Brain pericyte (primary cell): ENCODE measurements at places on chromosomes 16 and 17.

DNA sequence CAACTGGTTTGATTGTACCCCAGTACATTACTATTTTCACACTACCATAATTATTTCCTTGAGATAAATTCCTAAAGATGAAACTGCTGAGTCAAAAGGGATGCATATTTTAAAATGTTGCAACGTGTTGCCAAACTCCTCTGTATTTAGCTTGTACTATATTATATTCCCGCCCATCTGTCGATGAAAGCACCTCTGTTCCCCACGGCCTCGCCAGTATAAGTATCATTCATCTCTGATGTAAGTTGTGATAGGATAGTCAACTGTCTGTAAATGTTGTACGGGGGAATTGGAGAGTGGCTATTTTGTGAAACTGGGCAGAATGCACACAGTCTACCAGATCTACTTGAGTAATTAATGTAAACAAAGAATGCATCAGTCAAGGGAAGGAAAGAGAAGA, 47.7 kb upstream of the TNRC6A start:
- no peak for DNase-seq

GRCh38 chr17:48760411-48760810, 31.9 kb upstream of the HOXB13 start:
- no peak for DNase-seq

DNA sequence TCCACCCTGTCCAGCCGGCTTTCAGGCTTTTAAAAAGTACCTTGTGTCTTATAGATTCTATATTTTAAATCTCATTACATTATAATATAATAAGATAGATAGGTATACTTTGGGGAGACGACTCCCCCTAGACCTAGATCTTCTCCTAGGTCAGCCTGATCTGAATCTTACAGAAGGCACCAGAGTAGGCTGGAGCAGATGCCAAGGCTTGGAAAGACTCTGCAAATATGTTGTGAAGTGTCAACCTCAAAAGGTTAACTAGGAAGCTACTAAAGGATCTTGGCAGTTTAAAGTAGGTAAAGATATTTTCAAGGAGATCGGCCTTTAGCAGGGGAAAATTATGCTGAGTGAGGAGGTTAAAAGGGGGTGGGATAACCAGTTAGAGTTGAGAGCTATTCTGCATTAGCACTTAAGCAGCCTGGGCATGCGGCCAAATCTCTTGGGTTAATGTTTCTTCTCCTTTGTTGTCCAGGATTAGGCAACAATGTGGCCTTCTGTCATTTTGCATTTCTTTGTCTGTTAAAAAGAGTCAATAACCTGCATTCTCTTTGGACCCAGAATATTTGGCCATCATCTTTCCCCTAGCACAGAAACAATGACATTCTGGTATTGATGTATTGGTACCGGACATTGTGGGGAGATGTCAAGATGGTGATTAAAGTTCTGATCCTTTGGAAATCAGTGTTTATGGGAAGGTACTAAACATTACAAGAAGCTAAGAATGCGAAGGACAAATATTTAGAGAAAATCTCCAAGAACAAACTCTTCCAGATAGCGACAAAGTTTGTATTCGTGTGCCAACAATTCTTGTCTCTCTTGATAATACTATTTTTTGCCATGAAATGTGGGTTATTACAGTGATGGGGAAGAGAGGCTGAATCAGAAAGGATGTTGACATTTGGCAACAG, 51.2 kb upstream of the DHX40 start:
- DNase-seq: no peak

- DNase-seq: no peak
These were observed 4.9 kb downstream of the ANKFY1 start for GRCh38 chr17:4258867-4259266.

GRCh38 chr17:44530896-44531418, 26.3 kb upstream of the FZD2 start:
- DNase-seq: no peak

- no peak for DNase-seq
These were observed 29.0 kb downstream of the HELZ start for GRCh38 chr17:67215991-67216421.

GRCh38 chr17:8188263-8188839, 1.6 kb downstream of the BORCS6 start:
- DNase-seq: no peak

GRCh38 chr17:75878174-75878998, at the start of gene TRIM47:
TRIM47 (minus strand) TSS chr17:75878581; CDS start chr17:75878548, 33 bp downstream.
- DNase-seq: no peak

DNA sequence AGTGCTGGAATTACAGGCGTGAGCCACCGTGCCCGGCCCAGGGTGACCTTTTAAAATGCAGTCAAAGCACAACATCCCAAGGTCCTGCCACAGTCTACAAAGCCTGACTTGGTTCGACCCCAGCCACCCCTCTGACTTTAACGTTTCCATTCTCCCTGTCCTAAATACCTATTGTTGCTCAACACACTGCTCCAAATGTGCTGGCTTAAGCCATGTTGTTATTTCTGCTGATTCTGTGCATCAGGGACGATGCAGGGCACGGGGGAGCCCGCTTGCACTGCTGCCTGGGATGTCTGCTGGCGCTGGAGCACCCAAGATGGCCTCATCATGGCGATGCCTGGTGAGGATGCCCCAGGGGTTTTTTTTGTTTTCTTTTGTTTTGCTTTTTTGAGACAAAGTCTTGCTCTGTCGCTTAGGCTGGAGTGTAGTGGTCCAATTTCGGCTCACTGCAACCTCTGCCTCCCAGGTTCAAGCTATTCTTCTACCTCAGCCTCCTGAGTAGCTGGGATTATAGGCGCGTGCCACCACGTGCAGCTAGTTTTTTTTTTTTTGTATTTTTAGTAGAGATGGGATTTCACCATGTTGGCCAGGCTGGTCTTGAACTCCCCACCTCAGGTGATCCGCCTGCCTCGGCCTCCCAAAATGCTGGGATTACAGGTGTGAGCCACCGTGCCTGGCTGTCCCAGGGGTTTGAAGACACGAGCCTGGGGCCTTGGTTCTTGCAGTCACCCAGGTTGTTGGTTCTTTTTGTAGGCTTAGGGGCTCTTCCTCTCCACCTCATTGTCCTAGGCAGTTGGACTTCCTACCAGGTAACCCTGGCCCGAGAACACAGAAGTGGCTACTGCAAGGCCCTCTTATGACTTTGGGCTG, 22.9 kb downstream of the TMC7 start:
- DNase-seq: no peak

DNA sequence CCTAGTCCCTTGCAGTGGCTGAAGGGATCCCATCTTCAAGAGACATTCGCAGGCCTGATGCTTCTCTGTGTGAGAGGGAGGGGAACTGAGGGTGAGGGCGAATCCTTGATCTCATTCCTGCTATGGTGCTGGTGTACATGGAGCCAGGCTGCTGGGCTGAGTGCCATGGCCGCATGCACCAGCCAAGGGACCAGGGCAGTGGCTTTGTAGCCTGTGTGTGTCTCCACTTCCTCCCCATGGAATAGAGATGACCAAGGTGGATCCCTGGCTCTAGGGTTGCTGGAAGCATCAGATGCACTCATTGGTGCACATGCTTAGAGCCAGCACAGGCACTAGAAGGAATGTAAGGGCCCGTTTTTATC, 195.0 kb downstream of the FOXL1 start:
- DNase-seq: no peak

DNA sequence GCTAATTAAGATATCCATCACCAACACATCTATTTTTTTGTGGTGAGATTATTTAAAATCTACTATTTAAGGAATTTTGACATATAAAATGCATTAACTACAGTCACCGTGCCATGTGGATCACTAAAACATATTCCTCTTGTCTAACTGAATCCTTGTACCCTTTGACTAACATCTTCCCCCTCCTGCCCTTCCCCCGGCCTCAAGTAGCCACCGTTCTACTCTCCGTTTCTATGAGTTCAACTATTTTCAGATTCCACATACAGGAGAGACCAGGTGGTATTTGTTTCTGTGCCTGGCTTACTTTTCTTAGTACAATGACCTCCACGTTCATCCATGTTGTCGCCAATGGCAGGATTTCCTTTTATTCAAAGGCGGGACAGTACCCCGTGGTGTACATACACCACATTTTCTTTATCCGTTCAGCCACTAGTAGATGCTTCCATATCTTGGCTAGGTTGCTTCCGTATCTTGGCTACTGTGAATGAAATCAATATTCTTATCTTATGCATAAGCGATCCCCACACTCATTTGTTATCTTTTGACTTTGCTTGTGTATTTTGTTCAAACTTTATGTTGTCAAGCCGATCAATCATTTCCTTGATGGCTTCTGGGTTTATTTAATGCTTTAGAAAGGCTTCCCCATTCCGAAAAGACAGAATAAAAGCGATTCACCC, 134.7 kb downstream of the KCNJ12 start:
- DNase-seq: no peak

DNA sequence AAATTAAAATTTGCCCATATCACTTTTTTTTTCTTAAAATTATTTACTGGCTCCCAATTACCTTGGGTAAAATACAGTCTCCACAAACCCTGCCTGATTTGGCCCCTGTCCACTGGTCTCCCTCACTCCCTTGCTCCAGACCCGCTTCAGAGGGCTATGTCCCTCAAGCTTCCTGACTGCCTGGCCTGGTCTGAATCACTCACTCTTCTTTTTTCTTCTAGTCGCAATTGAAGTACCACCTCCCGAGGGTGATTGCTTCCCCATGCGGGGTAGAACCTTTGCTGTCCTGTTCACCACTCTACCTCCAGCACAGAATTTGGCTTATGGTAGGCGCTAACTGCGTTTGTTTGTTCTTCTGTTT, 598 bp upstream of the PGAP3 start:
- no peak for DNase-seq

DNA sequence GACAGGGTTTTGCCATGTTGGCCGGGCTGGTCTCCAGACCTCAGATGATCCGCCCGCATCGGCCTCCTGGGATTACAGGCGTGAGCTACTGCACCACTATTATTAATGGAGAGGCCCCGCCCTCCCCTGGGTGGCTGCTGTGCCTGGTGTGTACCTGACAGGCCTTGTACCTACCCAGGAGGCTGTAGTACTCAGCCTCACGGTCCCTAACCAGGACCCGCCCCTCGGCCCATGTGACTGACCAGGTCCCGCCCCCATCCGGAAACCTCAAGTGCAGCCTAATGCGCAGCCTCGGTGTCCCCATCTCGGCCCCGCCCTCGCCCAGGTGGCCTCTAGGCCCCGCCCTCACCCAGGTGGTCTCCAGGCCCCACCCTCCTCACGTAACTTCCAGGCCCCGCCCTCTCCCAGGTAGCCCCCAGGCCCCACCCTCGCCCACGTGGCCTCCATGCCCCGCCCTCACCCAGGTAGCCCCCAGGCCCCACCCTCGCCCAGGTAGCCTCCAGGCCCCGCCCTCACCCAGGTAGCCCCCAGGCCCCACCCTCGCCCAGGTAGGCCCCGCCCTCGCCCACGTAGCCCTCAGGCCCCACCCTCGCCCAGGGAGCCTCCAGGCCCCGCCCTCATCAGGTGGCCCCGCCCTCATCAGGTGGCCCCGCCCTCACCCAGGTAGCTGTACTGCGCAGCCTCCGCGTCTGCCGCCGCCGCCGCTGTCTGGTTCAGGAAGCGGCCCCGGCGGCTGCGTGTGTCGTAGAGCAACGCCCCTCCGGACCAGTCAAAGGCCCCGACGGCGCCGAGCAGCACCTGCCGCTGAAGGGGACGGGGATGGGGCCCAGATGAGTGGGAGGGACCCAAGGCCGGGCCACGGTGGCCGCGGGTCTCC, 31.0 kb downstream of the HASPIN start:
- no peak for DNase-seq

GRCh38 chr17:73646409-73647300, 2.4 kb upstream of the SDK2 start:
- DNase-seq: no peak

- DNase-seq: no peak
These were observed 120.0 kb downstream of the PHKB start for GRCh38 chr16:47581114-47581513.

DNA sequence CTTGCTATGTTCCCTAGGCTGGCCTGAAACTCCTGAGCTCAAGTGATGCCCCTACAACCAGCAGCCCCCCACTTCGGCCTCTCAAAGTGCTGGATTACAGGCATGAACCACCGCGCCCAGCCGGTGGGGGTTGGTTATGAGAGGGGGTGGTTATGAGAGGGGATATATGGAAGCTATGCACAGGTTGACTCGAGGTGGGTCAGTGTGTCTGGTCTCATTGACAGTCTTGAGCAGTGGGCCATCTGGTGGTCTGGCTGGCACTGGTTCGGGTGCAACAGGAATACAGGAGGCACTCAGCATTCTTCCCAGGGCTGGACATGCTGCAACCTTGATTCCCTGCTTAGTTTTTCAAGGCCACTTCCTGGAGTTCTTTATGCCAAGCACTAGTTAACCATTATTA, 5.6 kb upstream of the STX1B start:
- DNase-seq: no peak
